ENCODE measurements at places on chromosomes 12 and 14.

- H3K4me3 ChIP-seq: no peak overlapping the region
- H3K27ac ChIP-seq: no peak overlapping the region
- no peaks in the 10 kb centered on the region for H3K27me3 ChIP-seq
- H3K36me3 ChIP-seq: peaks cover 9% of the 10 kb centered on the region
Observed at GRCh38 chr12:63792338-63792737, 12.6 kb downstream of the RXYLT1 start.

- peaks cover 2% of the 10 kb centered on the region for H3K36me3 ChIP-seq
- H3K4me1 ChIP-seq: 0 out of 2 replicates have a peak, but pooled peaks cover 2% of the 10 kb centered on the region
- H3K4me3 ChIP-seq: no peak overlapping the region
- DNase-seq: peak; percentile 96
- no peak overlapping the region for H3K27ac ChIP-seq
- no peaks in the 10 kb centered on the region for H3K27me3 ChIP-seq
Observed at GRCh38 chr12:119869720-119870119, 7.4 kb downstream of the CIT start.

- H3K27ac ChIP-seq: no peak overlapping the region
- no peaks in the 10 kb centered on the region for H3K27me3 ChIP-seq
- no peaks in the 10 kb centered on the region for H3K36me3 ChIP-seq
- no peak overlapping the region for H3K4me3 ChIP-seq
- H3K4me1 ChIP-seq: no peaks in the 10 kb centered on the region
Observed at GRCh38 chr14:33692762-33693161, 258.1 kb downstream of the EGLN3 start.

DNA sequence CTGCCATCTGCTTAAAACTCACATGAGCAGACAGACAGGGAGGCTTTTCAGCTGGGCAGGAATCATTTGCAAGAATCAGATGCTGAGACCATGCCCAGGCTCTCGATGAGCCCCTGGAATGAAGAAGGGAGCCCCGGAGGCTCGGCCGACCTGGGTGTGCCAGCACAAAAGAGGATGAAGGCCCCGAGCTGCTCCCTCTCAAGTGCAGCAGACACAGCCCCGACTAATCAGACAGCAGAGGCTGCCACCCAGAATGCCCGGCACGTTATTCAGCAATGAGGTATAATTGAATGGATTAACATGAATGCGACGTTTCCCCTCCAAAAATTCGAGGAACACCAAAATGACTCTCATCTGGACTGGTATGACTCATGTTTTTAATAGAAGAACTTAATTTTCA, 58.9 kb downstream of the BCL11B start:
- no peaks in the 10 kb centered on the region for H3K27me3 ChIP-seq
- no peak overlapping the region for H3K4me3 ChIP-seq
- no peaks in the 10 kb centered on the region for H3K4me1 ChIP-seq
- H3K36me3 ChIP-seq: no peaks in the 10 kb centered on the region

DNA sequence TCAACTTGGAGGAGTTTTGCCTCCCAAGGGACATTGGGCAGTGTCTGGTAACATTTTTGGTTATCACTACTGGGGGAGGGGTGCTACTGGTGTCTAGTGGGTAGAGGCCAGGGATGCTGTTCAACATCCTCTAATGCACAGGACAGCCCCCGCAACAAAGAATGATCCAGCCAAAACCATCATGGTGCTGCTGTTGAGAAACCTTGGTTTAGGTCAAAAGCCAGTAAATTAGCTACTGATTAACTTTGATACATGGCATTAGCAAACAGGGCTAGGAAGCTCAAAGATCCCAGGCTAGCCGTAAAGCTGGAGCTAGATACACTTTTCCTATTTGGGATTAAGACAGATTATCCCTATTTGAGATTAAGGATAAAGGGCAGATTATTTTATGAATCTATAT, 8.8 kb downstream of the ALKBH2 start:
- H3K36me3 ChIP-seq: peaks cover 42% of the 10 kb centered on the region
- DNase-seq: no peak
- peaks cover 3% of the 10 kb centered on the region for H3K4me1 ChIP-seq
- no peak overlapping the region for H3K27ac ChIP-seq
- H3K4me3 ChIP-seq: no peak overlapping the region

DNA sequence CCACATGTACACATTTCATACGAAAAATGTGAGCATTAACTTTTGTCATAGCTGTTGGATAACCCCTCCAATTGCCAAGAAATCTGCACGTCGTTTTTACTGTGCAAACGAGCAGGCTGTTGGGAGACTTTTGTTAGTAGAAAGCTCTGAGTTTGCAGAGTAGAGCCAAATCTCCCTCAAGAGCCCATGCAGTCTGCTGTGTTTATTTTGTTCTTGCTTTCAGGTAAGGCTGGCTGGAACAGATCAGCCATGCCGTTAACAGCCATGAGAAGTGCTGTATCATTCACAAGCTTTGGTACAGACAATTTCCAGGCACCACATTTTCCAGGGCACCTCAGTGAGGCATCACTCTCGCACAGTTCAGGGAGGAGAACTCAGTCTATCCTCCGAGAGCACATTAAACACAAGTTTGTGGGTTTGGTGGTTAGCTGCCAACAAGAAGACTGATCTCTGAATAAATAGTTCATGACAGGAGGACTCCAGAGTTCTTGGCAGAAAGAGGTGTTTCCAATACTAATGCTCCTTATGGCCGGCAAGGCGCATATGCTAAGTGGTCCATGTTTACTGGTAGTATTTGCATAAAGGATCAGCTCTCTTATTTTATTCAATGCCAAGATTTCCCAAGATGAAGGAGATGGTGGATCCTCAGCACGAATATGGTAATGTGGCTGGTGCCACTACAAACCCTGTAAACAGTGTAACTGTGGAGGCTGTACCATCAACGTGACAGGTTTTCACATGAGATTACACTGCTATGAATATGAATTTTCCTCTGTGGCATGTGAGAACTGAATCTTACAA, 30.3 kb upstream of the PELI2 start:
- no peak overlapping the region for H3K4me3 ChIP-seq
- peaks cover 2% of the 10 kb centered on the region for H3K4me1 ChIP-seq
- peaks cover 36% of the 10 kb centered on the region for H3K27me3 ChIP-seq

DNA sequence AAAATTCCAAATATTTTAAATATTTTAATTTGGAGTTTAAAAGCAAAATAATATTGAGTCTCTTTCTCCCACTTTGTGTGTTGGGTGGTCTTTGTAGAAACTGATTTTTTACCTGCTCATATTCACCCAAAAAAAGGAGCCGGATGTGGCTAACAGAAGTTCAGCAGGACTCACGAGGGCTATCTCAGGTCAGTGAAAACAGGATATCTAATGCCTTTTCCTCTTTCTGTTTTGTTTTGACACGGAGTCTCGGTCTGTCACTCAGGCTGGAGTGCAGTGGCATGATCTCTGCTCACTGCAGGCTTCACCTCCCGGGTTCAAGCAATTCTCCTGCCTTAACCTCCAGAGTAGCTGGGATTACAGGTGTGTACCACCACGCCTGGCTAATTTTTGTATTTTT, 30.8 kb downstream of the COA8 start:
- no peak overlapping the region for H3K27ac ChIP-seq
- H3K4me1 ChIP-seq: peaks cover 14% of the 10 kb centered on the region
- no peak overlapping the region for H3K4me3 ChIP-seq
- no peaks in the 10 kb centered on the region for H3K27me3 ChIP-seq

GRCh38 chr12:9079883-9080675, 35.6 kb downstream of the A2M start:
- H3K4me1 ChIP-seq: no peaks in the 10 kb centered on the region
- peaks cover 7% of the 10 kb centered on the region for H3K36me3 ChIP-seq
- H3K27me3 ChIP-seq: no peaks in the 10 kb centered on the region
- no peak overlapping the region for H3K4me3 ChIP-seq
- no peak overlapping the region for H3K27ac ChIP-seq

DNA sequence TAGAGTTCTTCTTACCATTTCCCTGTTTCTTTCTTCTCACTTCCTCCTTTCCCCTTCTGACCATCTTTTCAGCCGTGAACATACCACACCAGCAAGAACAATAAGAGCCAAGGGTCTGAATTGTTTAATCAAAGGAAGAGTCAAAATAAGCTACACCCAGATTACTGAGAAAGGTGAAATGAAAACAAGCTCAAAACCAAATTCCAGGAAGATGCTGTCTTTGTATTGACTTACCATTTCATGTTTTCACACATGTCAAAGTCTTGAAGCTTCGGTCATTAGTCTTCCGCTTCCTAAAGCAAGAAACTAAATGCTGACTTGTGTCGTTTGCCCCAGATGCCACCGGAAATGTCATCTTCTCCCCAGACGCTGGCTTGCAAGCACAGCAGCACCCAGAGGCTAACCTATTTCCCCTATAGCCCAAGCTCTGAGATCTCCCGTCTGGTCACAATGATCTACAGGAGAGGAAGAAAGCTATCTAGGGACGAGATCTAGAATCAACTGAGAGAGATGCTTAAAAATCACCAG, 136.5 kb upstream of the AMIGO2 start:
- DNase-seq: no peak
- H3K4me3 ChIP-seq: no peak overlapping the region
- no peaks in the 10 kb centered on the region for H3K4me1 ChIP-seq
- H3K27me3 ChIP-seq: no peaks in the 10 kb centered on the region
- H3K27ac ChIP-seq: no peak overlapping the region
- H3K36me3 ChIP-seq: no peaks in the 10 kb centered on the region

DNA sequence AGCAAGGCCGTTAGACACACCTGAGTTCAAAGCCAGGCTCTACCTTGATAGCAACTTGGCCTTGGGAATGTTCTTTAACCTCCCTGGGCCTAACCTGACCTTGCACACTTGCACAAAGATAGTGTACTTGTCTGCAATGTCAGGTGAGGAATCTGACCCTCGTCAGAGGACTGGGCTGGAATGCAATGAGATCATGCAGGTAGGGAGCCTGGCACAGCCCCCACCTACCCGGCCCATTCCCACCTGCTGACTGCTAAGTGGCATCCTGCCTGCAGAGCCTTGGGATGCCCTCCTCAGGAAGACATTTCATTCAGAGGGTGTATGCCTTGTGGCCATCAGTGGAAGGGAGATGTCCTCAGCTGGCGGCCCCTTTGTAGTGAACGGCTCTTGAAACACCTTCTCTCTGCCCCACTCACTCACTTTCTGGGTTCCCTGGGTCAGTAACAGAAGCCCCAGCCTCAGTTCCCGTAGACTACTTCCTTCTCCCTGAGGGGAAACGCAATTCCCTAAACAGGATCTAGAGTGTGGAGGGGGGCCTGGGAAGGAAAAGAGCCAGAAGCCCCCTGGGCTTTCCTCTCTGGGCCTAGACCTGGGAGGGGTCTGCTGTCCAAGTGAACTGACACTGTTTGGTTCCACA, 68.0 kb upstream of the DICER1 start:
- H3K4me3 ChIP-seq: no peak overlapping the region
- H3K36me3 ChIP-seq: no peaks in the 10 kb centered on the region
- DNase-seq: no peak
- no peaks in the 10 kb centered on the region for H3K27me3 ChIP-seq

GRCh38 chr12:120534703-120535655, 823 bp downstream of the RNF10 start:
- peaks cover 9% of the 10 kb centered on the region for H3K4me1 ChIP-seq
- peak overlapping the region; percentile 55 for H3K27ac ChIP-seq
- peaks cover 3% of the 10 kb centered on the region for H3K36me3 ChIP-seq
- peak overlapping the region; percentile 58 for H3K4me3 ChIP-seq
- DNase-seq: peak; percentile 92

DNA sequence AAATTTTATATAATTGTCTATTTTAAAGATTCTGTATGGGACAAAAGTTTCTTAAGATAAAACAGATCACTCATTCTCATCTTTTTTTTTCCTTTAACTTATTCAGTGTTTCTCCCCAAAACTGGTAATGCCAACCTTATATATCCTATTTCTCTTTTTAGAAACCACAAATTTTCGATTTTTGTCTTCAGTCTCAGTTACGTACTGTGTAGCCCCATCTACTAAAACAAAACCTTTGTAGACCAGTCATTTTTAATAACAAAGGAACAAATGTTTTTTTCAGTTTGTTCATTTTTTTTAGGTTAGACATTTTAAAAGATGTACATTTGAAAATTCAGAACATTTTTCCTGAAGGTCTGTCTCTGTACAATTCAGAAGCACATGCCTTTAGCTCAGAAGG, 18.2 kb downstream of the PNMA1 start:
- no peaks in the 10 kb centered on the region for H3K27me3 ChIP-seq
- DNase-seq: no peak
- peaks cover 4% of the 10 kb centered on the region for H3K4me1 ChIP-seq
- H3K4me3 ChIP-seq: no peak overlapping the region
- peaks cover 4% of the 10 kb centered on the region for H3K36me3 ChIP-seq

DNA sequence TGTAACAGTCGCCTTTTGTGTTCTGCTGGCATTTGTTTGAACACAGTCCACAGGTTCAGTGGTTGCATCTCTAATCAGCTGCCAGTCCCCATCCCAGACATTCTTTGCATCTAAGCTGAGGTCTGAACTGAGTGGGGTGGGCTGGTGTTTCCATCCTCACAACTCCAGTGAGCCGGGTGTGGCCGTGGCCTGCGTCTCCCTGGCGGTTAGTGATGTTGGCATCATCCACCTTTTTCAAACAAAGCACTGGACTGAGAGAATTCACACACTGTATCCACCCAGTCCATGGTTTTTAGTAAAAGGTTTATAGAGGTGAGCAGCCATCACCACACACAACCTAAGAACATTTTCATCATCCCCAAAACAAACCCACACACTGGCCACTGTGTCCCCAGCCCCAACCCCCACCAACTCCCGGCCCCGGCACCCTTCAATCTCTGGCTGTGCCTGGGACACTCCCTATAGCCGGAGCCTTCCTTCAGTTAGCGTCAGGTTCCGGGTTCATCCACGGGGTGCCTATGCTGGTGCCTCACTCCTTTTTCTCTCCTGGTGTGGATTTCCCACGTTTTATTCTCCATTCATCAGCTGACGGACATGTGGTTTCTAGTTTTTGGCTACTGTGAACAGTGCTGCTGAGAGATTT, 6.5 kb downstream of the DDX51 start:
- no peaks in the 10 kb centered on the region for H3K4me1 ChIP-seq
- H3K36me3 ChIP-seq: peaks cover 44% of the 10 kb centered on the region
- H3K27ac ChIP-seq: no peak overlapping the region
- no peak for DNase-seq
- H3K27me3 ChIP-seq: no peaks in the 10 kb centered on the region
- H3K4me3 ChIP-seq: no peak overlapping the region

DNA sequence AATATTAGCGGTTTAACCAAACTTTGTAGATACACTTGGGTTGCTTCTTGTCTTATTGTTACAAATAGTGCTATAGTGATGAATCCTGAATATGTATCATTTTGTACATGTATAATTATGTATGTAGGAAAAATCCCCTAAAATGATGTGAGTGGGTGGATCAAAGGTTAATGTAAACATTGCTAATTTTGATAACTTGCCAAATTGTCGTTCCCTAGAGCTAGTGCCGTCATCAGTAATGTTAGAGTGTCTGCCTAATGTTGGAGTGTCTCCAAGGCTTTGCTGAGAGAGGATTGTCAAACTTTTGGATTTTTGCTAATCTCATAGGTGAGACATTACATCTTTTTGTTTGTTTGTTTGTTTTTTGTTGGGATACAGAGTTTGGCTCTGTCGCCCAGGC, 44.4 kb downstream of the AEBP2 start:
- H3K27me3 ChIP-seq: no peaks in the 10 kb centered on the region
- no peak for DNase-seq
- no peak overlapping the region for H3K27ac ChIP-seq
- H3K4me1 ChIP-seq: peaks cover 3% of the 10 kb centered on the region

Measured in IMR-90 (cell line).